ENCODE measurements at places on chromosomes 4 and X.
A peak's percentile ranks its signal among the peaks of the same experiment; 100 is the strongest.

GRCh38 chr4:6105311-6105911, 87.2 kb upstream of the C4orf50 start:
- DNase-seq: peak; percentile 62

DNA sequence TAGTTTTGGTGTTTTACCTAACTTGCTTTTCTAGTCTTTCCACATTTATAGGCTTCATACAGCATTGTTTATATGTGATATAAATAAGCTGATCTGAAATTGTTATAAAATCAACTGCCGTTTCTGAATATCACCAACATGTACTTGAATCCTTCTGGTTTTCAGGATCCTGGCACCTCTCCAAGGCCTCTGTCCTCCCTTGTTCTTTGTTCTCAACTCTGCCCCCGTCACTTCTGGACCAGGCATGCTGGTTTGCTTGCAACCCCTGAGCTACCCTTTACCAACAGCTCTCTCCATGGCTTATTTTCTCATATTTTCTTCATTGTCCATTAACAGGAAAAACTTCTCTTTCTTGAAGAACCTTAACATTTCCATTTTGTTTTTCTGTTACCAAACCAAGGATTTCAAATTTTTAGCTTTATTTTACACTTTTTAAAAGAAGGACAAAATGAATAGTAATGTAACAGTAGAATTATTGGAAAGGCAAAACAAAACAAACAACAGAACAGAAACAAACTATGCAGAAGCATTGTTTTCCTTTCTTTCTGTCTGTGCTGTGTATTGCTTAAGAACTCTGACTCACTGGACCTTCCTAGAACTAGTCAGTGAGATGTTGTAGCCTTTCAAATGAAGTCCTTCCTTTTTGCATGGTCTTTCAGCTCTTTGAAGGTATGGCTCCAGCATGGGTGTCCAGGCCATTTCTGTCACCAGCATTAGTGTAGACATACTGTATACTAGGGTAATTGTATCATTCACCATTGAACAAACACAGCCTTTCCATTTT, 44.8 kb downstream of the BANK1 start:
- DNase-seq: no peak

DNA sequence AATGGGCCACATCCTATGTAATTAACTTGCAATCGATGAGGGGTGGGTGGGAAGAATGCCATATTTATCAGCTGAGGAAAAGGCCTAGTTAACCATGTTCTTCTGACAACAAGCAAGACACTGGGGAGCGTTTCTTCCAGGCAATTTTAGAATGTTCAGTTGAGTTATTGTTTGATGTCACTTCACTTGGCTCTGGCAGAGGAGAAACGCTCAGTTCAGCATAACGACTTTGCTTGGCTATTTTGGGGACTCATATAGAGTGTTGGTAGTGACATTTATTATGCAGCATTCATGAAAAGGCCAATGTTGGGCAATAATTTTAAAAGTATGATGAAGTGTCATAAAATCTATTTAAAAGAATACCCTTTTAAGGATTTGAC, 648 bp downstream of the SYNPO2 start:
- no peak for DNase-seq

DNA sequence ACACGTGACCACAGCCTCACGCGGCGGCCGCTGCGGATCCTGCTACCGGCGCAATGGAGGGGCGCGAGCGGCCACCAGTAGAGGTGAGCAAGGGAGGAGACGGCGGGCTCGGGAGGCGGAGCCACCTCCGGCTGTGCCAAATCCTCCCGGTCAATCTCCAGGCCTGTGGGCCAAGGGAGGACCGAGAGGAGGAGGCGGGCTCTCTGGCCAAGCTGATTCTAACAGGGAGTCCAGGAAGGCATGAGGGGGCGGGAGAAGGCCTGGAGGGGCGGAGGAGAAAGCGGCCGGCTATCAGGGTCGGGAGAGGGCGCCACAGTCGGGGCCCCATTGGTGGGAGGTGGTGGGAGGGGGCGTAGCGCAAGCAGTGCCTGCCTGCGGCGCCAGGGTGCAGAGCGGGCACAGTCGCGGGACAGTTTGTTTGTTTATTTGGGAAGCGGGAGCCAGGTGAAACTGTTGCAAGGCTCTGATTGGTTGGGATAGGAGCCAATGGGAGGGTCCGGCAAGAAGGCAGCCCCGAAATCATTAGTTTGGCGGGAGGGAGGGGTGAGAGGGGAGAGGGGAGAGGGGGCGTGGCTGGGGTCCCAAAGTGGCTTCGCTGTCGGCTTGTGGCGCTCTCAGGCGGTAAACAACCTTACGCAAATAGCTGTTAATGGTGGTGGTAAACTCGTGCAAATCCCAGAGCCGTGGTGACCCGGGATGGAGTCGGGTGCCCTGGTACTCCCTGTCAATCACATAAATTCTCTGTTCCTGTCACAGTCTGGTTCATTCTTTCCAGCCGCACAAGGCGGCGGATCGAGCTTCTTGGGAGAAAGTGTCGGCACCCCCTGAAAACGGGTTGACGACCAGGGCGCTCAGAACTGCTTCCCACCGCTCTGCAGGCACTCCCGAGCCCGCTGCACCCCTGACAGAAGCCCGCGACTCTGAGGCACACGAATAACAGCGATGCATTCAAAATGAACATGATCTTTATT, at the start of gene IRS4:
Gene IRS4 (minus strand): TSS at position 55 of the 971 bp plus-strand sequence.
- DNase-seq: peak; percentile 78

GRCh38 chrX:154890990-154891639, 5.0 kb downstream of the F8A1 start:
- DNase-seq: no peak

DNA sequence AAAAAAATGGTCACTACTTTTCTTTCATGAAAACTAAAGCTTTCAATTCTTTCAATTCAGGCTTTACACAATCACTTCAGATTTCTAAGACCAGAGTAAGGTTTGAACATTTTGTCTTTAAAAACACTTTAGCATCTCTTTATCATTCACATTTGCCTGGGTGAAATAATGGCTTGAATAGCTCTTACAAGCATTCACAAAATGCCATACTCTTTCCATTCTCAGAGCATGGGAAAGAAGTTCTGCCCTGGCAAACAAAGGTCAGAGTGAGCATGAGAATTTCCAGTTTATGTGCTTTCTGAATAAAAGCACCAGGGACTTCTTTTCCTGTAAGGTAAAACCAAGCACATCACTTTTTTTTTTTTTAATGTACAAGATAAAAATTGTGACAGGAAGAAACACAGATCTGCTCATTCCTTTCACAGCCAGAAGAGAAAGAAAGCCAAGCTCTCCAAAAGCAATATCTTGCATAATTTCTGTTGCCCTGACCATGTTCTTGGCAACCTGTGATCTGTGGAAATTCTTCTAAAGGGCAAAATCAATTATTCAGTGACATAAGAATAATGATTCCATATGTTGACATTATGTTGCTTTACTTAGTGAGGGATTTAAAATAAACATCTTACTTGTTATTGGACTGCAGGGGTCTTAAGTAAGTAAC, 64.8 kb downstream of the CD40LG start:
- DNase-seq: no peak

- DNase-seq: no peak
Measured at GRCh38 chr4:132669786-132670185, 479.3 kb upstream of the PCDH10 start.

DNA sequence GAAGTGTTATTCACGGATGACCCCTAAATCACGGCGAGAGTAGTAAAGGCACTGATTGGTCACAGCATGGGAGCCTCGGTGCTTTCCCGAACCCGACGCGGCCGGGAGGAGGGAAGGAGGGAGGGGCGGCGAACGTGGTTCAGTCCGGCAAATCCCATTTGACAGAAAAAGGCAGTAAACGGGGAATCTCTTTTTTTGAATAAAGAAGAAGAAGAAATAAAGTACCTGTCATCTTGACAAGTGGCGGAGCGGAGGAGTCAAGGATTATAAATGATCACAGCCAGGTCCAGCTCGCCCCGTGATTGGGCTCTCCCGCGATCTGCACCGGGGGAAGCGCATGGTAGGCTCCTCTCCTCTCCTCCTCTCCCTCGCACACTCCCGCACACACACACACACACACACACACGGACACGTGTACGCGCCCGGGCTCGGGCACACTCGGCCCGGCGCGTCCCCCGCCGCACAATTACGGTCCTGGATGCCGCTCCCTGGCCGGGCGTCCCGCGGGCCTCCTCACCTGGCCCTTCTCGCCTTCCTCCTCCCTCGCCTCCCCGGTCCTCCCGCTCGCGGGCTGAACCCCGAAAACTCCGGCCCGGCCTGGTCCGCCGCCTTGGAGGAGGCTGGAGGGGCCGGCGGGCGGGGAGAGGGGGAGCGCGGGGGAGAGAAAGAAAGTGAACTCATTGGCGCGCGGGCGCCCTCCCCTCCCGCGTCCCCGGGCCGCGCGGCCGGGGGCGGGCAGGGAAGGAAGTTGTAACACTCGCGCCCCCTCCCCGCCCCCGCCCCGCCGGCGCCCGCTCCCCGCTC, 99.2 kb upstream of the TENM3 start:
- peak; percentile 83 for DNase-seq

- DNase-seq: no peak
Measured at GRCh38 chr4:102504941-102505340, 3.8 kb downstream of the NFKB1 start.

DNA sequence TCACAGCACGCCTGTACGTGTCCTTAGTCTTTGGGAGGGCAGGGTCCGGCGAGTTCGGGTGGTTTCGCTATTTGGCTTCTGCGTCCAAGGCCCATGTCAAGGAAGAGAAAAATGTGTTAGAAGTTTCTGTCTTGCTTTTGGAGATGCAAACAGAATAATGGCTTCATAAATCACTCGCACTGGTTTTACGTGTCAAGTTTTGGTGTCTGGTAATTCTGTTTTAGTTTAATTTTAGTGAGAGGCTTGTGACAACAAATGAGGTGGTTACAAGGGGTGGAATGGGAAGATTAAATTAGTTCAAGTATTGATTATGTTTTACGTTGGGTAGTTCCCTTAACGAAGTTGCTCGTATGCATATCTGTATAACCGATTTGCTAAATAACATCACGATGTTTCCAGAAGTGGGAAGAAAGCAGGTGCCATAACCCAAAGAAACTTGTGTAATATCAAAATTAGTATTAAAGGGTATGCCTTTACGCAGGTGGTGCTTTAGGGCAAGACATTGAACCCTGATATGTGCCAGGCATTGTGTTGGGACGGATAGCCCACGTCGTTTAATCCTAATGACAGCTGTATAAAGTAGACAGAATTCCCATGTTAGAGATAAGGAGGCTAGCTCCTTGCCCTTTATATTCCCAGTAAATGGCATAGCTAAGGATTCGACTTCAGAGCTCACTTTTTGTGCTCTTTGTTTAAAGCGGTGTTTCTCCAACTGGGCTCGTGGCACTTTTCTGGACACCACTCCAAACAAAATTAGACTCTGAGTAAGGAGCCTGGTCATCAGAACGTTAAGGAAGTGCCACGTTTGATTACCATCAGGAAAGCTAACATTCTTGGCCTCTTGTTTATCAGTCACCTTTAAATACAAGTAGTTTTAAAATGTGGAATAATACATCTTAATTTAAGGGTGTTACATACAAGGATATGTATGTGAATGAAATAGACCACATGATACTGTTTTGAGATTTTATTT, 843 bp downstream of the RPL34 start:
- DNase-seq: no peak

- DNase-seq: no peak
Measured at GRCh38 chr4:34619531-34620162, 1624.7 kb downstream of the ARAP2 start.

- DNase-seq: peak; percentile 53
Measured at GRCh38 chr4:40822420-40823166, 72.8 kb downstream of the NSUN7 start.

DNA sequence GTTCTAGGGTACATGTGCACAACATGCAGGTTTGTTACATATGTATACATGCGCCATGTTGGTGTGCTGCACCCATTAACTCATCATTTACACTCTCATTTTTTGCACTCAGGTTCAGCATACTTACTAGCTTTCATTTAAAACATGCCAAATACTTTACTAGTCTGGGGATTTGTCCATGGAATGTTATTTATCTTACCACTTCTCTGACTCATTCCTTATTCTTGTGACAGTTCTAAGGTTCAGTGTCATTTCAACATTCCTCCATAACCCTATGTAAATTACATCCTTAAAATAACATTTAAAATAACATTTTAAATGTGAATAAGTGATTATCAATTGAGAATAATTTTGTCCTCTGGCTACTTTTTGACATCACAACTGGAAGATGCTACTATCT, 19.5 kb upstream of the SYTL5 start:
- DNase-seq: no peak

DNA sequence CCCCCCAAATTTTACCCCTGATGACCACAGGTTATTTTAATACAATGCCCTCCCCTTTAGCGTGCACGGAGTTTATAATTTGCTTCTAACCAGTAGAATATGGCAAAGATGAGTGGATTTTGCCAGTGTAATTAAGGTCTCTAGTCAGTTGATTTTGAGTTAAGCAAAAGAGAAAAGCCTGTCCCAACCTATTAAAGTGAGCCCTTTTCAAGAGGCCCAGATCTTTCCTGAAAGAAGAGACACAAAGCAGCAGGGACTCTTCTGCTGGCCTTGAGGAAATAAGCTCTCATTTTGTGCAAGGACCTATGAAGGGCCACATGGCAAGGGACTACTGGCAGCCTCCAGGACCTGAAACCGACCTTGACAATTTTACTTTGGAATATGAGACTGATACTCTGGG, 61.9 kb upstream of the GABRG1 start:
- DNase-seq: no peak

- no peak for DNase-seq
Measured at GRCh38 chrX:100083211-100083610, 326.9 kb downstream of the PCDH19 start.

DNA sequence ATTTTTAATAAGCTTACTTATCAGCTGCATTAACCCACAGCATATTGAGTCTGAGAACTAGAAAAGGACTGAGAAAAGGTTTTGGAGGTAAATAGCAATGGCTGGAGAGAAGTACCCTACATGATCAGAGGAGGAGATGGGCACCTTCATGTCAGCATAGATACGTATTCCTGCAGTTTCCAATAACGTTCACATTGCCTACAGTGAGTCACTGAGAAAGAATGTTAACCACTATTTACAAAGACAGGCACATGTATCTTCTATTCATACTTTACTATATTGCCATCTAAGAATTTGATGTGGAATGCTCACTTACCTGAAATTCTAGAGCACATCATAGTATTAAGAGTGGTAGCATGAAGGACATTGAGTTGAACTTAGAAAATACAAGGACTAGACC, 92.5 kb downstream of the TLL1 start:
- DNase-seq: no peak

DNA sequence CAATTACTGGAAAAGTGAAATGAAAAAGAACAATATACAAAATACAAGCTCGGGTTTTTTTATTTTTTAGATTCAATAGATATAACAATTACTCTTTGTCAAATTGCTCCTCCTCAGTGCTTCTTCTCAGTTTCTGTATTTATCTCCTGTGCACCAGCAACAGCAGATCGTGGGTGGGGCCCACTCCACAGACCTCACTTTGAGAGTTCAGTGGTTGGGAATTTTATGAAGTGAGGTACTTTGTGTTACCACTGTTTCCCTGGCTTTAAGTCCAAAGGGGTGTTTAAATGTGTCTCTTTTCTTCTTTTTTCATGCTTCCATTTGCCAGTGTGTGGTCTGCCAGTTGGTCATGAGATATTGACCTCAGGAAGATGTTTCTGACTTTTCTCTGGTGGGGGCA, 54.4 kb downstream of the KIT start:
- no peak for DNase-seq

- DNase-seq: no peak
Measured at GRCh38 chr4:108168160-108168670, 517 bp downstream of the LEF1 start.

All from type B pancreatic cell (in vitro differentiated cells).